ENCODE measurements at places on chromosomes 11 and 22. TPM values are rescaled to one million over a fixed set of nuclear protein-coding genes. Genes with fewer than 3 reads are reported as not detected.

DNA sequence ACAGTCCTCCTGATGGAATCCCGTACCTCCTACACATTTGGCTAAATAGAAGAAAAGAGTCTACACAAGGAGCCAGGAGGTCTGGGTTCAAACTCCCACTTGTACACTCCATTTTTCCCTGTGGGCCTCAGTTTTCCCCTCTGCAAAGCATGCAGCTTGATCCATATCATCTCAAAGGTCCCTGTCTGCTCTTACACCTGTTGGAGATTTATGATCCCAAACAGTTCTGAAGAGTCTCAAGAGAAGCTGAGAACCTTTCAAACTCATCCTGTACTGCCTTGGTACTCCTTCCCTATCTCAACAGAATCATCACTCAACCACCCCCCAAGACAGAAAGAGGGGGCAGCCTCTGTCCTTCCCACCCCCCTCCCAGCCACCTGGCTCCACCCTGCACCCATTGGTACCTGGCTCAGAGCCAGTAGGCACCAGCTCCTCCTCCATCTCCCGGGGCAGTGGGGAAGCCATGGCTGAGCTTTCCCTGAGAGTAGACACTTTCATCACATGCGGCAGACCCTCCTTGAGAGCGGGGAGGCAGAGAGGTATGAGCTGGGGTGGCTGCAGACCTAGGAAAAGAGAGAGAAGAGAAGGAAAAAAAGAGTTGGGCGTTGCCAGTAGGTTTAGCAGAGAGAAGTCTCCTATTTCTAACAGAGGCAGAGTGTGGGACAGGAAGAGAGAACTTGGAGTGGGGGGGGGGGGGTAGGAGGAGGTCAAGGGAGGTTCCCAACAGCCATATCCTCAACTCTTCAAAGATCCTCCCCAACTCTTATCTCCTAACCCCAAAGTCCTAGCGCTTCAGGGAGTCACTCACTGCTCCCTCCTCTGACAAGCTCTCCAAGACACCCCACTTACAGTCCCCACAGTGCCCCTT, 3.1 kb downstream of the TNKS1BP1 start:
- DNase-seq, result no peak

KCNJ1 gene
- 0.07 TPM for total RNA-seq

PIK3C2A gene
- 32.9 TPM for total RNA-seq

OAF gene
- total RNA-seq, result 27.9 TPM

GRCh38 chr22:18950141-18950540, 14.0 kb upstream of the PRODH start:
- no peak for DNase-seq

DNA sequence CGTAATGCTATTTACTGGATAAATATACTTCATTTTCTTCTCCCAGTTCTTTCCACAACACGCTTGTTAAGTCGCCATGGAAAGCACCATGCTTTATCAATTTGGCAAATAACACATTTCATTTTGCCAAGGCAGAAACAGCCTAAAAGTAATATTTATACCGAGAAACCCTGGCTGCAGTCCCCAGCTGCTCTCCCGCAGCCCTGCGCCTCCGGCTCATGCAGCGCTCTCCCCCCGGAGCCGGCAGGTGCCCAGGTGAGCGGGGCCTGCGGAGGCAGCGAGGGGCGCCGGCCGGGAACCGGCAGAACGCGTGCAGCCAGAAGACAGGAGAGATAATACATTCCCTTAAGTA, 681 bp upstream of the ARHGEF12 start:
- DNase-seq, result no peak

- no peak for DNase-seq
These were observed 201.2 kb upstream of the MTNR1B start for GRCh38 chr11:92768121-92768840.

GRCh38 chr11:13502492-13502891, 6.7 kb upstream of the PTH start:
- DNase-seq, result no peak

PRODH gene
- total RNA-seq, result 9.1 TPM

- no peak for DNase-seq
These were observed 10.4 kb upstream of the THY1 start for GRCh38 chr11:119433358-119433725.

CDKN1C gene
- 42.0 TPM for total RNA-seq

DNA sequence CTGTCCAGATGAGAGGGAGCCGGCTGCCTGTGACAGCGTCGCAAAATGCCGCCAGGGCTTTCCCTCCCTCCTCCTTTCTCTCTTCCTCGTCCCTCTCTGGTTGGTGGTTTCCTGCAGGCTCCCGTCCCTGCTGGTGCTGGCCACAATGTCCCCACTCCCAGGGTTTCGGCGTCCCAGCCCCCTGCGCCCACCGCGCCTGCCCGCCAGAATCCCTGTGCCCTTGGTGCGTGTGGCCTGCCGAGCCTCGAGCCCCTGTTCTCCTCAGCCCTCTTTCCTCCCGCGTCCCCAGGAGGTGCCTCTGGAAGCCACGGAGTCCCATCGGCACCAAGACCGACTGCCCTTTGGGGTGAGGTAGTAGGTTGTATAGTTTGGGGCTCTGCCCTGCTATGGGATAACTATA, 37.9 kb upstream of the PPARA start:
- no peak for DNase-seq

GSTT2B gene
- 3.2 TPM for total RNA-seq

DNA sequence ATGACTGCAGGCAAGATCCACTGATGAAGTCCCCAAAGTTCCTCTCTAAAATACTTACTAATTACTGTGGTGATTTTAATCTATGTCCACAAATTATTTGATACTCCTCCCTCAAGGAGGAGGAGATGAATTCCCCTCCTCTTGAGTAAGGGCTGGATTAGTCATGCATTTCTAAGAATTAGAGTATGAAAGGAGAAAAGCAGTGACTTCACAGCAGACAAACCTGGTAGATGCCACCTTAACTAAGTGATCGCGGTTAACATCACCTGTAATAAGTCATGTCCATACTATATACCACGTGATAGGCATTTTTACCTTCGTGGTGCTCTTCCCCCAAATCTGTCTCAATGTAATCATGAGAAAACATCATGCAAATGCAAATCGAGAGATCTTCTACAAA, 52.0 kb upstream of the TSPAN18 start:
- no peak for DNase-seq

- DNase-seq, result no peak
These were observed 4.2 kb upstream of the OR52J3 start for GRCh38 chr11:5042091-5042490.

DNA sequence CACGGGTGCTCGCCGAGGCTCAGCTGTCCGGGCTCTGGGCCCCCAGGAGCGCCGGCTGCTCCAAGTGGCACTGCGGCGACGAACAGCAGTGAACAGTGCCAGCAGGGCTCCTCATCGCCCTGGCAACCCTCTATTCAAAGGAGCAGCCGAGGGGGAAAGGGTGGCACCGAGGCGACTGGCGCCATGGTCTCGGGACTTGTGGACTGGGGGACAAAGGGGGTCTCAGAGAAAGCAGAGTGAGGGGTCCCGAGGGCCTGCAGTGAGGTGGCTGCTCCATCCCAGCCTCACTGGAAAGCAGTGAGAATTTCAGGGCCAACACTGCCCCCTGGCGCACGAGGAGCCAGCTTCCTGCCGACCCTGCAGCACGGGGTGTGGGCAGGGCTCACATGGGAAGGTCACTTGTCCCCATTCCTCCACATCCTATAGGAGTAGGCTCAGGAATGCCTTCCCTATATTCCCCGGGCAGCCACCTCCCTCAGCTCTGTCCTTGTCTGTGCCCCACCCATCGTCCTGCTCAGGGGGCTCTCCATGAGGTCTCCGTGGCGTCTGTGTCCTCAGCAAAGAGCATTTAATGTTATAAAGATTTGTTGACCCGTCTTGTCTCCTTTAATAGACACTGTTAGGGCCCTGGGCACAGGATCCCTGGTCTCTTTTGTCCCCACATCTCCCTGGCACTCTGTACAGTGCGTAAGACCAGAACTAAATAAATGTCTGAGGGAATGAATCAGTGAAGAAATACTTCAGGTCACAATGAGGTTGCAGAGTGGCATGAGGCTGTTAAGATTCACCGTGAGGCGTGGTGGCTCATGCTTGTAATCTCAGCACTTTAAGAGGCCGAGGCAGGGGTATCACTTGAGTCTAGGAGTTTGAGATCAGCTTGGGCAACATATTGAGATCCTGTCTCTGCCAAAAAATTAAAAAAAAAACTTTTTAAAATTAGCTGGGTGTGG, 26.4 kb downstream of the LRFN4 start:
- peak; percentile 62 for DNase-seq
